ENCODE measurements at places on chromosomes 2 and 18.
A peak's percentile ranks its signal among the peaks of the same experiment; 100 is the strongest.

- no peak for DNase-seq
Measured at GRCh38 chr2:188158337-188159100, 133.2 kb upstream of the GULP1 start.

GRCh38 chr18:70450426-70451253 lies 161.8 kb downstream of the SOCS6 start:
- no peak for DNase-seq

DNA sequence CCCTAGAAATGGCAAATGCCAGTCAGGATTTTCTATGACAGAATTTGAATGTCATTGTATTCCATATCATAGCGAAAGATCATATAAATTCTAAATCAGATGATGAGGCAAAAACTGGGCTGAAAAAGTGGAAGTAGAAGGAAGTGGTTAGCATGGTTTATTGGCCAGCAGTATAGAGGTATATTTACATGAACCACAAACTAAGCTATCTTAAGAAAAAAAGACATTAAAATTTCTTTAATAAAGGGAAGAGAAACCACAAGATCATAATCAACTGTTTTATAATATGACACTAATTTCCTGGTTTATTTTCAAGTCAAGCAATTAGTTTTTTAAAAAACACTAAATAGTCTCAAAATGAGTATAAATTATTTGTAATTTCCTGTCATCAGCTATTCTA lies 123.2 kb upstream of the LRP1B start:
- no peak for DNase-seq

DNA sequence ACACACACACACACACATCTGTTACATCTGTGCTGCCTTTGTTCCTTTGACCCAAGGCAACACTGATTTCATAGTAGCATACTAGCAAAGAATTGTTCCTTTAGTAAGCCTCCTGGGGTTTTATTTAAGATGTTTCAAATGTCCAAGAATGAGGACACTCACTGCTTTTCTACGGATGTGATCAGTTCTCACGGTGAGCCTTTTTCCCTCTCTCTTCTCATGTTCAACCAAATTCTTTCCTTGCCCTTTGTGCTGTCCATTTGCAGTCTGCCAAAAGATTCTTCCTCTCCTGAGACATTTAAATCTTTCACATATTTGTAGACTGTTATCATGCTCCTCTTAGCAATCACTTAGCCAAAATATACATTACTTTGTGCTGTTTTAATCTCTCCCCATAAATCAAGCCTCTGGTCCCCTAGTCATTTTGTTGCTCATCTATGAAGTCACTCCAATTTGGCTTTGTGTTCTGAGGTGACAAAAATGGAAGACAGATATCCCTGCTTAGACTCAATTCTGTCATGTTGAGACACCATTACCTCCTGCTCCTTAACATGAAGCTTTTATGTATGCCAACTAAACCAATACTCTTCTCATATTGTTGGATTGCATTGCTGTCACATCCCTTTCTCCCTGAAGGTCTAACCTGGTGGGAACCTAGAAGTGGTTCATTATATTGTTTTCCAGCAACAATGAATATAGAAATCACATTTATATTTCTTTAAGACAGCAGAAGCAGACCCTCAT lies 1605.3 kb upstream of the ACVR2A start:
- no peak for DNase-seq

DNA sequence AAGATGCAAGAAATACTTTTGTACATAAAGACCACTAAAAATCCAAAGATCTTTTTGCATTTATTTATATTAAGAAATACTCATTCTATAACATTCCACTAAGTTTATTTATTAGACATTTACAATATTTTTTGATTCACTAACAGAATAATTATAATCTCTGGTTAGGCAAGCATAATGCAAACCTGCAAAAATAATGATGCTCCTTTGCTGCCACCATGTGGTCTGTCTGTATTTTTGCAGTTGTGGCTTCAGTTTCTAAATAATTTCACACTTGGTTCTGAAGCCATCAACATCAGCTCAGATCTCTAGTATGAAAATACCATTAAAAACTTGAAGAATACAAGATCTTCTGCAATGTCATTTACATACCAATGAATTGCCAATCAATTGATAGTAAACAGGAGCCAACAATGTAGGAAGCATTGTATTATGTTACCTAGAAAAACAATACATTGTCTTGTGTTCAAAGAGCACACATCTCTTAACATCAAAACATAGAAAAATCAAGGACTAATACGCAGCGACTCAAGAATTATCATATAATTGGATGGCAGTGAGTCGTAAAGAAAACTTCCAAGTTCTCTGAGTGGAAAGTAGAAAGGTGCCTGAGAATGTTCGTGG lies 28.8 kb upstream of the WDR75 start:
- no peak for DNase-seq

GRCh38 chr2:230739961-230740360 lies 27.3 kb downstream of the CAB39 start:
- no peak for DNase-seq

- no peak for DNase-seq
Measured at GRCh38 chr2:47254464-47254863, 99.4 kb upstream of the STPG4 start.

DNA sequence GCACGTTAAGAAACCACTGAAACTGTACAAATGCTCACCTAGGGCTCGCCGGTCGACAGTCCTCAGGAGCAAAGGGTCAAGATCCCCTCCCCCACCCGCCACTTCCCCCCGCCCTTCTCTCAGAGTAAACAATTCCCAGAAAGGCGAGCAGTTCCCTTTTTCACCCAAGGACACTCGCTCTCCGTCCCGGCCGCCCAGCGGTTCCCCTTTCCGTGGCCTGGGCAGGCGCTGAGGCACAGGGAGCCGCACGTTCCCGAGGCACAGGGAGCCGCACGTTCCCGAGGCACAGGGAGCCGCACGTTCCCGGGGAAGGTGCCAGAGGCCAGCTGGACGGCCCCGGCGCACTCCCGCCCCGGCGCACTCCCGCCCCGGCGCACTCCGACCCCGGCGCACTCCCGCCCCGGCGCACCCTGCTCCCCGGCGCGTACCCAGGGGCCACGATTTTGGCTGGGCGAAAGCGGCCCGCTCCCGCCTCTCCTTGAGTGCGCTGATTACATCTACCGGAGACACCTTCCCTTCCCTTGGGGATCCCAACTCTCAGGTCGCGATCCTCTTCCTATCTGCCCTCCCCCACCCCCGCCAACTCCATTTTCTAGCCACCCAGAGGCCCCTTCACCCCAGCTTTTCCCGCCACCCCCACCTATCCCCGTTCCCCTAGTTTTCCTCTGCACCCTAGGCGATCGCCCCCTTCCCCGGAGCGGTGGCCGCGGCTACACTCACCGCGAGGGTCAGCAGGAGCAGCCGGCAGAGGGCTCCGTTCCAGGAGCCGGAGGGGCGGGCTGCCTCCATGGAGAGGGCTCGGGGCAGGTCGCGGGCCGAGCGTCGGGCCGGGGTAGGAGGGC lies 817 bp downstream of the DSC2 start:
- no peak for DNase-seq

DNA sequence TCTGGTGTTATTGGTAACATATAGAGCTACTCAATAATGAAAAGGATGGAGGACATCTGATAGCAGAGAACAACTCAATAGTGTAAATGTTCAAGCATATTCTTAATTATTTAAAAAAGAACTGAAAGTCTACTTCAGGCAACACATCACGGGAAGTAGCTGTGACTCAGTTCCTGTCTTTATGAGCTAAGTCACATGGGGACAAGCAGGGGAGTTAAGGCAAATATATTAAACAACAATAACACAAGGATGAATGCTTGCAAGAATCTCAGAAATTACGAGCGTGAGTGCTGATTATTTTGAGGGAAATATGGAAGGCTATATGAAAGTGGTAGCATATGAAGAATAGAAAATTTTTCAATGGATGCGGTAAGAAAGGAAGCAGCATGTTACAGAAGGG lies 4.0 kb upstream of the HNMT start:
- no peak for DNase-seq

DNA sequence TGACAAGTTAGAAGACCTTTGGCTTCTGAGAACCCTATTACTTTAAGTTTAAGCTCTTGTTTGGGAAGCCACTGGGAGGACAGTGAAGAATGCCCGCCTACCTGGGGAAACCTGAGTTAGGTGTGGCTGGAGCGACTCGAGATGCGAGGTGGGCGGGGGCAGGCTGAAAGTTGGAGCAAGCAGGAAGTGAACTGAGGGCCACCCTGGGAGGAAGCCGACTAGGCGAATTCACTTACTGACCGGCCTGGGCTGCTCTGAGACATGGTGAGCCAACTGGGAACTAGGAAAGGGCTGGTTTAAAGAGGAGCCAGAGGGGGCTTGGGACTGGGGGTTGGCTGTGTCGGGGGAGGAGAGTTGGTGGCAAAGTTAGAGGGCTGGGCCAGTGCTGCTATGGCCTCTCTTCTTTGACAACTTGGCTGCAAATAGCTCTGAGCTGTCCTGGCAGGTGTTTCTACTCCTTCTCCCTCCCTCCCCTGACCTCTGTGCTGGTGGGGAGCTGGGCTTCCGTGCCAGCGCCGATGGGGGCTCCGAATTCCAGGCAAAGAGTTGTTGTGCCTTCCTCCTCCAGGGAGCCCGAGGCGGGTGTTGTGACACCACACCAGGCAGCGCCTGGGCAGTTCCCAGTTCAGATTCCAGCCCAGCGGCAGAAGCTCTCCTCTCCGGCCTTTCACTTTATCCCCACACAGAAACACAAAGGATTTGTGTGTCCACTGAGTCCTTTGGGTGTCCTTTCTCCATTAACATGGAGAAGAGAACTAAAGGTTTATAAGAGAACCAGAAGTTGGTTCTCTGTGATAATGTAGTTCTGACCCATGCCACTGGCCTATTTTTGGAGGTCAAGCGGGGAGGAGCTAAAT lies at the start of gene VAMP8:
VAMP8 (plus strand) TSS at position 201 of the 857 bp plus-strand sequence; CDS start at position 262, 61 bp downstream.
- DNase-seq = peak; percentile 53

DNA sequence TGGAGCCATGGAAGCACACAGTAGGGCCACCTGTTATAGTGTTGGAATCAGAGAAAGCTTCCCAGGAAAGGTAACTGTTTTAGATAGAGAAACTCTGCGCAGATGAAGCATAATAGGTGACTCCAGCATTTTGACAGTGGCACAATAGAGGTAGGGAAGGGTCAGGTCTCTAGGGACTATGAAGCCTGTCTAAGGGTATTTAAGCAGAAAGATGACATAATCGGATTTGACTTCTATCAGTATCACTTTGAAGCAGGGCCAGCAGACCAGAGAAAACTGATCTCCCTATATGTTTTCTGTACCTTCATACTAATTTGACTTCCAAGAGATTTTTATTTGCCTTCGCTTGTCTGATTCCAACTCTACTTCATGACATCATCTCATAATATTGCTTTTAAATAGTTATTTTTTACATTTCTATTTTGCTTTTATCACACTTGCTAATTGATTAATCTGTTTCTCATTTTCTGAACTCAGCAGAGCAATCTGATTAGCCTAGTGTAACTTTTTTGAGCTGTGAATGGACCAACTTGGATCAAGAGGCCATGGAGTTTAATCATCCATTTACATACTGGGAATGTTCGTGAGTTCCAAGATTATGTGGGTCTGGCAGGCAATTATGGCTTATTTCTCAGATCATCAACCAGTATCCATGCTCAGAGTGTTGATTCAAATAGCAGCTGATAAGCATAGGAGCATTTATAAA lies 8.4 kb upstream of the HIBCH start:
- no peak for DNase-seq

- DNase-seq = no peak
Measured at GRCh38 chr2:167818521-167818920, 428.9 kb downstream of the STK39 start.

DNA sequence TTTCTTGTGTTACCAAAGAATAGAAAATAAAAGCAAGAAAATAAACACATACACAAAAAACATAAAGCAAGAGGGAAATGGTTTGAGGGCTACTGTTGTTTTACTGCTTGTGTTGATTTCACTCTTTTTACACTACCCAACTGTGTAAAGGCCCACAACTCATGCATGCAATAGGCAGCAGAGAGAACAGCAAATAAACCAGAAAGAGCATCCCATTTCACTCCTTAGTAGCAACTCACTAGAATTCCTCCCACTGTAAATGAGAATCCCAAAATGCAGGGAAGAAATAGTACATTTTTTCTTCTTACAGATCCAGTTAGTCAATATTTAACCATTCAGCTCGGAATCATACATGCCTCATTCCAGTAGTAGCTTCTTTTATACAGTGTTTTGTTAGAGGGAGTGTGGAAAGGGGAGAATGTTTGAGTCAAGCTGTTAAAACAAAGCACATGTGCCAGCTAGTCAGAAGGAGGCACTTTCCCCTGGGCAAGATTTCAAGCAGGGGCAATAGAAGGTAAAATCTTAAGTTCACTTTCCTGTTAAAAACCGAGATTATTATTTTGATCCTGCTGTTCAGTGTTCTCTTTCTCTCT lies 147.2 kb upstream of the FAM98A start:
- DNase-seq = no peak

DNA sequence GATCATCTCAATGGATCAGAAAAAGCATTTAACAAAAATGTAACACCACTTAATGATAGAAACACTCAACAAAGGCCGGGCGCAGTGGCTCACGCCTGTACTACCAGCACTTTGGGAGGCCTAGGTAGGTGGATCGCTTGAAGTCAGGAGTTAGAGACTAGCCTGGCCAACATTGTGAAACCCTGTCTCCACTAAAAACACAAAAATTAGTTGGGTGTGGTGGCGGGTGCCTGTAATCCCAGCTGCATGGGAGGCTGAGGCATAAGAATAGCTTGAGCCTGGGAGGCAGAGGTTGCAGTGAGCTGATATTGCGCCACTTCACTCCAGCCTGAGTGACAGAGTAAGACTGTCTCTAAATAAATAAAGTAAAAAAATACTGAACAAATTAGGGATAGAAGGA lies 74.6 kb downstream of the PLB1 start:
- no peak for DNase-seq

GRCh38 chr18:21049306-21049705 lies 62.3 kb downstream of the ROCK1 start:
- no peak for DNase-seq

DNA sequence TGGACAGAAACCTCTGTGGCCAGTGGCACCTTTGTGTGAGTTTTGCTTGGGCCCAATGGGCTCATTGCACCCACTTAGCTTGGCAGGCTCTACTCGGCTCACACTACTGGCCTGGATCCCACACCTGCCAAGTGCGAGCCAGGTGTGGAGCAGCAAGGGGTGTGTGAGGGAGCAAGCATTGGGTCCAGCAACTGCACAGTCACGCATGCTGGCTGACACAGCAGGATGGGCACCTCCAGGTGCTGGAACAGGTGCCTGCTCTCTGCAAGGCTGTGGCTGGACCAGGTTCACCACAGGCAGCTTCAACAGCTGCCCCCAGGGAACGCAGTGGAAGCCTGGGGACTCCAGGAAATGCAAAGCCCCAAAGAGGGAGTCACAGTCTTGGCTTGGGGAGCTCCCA lies 94.2 kb downstream of the DOK6 start:
- DNase-seq = no peak

DNA sequence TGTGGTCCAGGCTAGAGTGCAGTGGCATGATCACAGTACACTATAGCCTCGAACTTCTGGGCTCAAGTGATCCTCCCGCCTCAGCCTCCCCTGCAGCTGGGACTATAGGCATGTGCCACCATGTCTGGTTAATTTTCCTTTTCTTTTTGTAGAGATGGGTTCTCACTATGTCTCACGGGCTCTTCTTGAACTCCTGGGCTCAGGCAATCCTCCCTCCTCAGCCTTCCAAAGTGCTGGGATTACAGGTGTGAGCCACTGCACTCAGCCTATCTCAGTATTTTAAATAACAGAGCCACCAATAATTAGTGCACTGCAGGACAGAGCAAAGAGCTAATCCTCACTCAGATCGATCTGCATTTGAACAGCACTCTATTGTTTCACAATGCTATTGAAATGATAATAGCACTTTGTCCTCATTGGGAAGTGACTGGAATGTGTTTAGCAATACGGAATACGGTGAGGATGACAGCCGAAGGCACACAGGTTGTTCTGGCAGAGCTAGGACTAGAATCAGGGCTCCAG lies 335.9 kb downstream of the DLGAP1 start:
- DNase-seq = peak; percentile 83

Data from H1 (cell line).